ENCODE measurements at places on chromosomes 4 and X. TPM values are rescaled to one million over a fixed set of nuclear protein-coding genes. Genes with fewer than 3 reads are reported as not detected.

PDE5A gene
- total RNA-seq, result 58.0 TPM

- peak; percentile 39 for DNase-seq
Observed at GRCh38 chr4:7190691-7191545, 1.4 kb upstream of the SORCS2 start.

MAGEA4 gene
- total RNA-seq, result not detected

GRCh38 chr4:45716093-45716492, 407.8 kb downstream of the GABRG1 start:
- no peak for DNase-seq

- no peak for DNase-seq
Observed at GRCh38 chr4:126564283-126564854, 1068.4 kb upstream of the INTU start.

DNA sequence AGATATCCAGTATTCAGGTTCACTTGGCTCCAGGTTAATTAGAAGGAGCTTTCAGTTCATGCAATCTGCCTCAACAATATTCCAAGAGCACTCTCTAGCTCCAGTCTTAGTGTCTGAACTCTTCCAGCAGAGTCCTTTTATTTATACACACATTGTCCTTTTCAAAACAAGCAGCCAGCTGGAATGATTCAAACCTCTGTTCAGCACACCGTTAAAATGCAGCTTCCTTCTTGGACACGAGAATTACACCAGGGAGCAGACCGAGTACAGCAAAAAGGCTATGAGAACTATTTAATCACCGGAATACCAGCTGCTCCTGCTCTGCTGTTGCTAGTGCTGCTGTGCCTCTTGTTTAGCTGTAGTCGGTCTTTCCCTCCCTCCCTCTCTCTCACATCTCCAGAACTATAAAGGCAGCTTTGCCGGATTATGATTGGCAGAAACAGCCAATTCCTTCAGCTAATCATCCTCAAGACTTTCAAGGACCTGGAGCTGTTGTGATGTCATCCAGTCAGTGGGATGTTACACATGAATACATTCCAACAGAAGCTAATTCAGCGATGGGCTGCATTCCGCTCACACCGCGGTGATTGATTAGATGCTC, at the start of gene NDST4:
NDST4 (minus strand) TSS at position 115 of the 601 bp plus-strand sequence. CDS start 36,584 bp downstream, outside the sequence.
- no peak for DNase-seq

DNA sequence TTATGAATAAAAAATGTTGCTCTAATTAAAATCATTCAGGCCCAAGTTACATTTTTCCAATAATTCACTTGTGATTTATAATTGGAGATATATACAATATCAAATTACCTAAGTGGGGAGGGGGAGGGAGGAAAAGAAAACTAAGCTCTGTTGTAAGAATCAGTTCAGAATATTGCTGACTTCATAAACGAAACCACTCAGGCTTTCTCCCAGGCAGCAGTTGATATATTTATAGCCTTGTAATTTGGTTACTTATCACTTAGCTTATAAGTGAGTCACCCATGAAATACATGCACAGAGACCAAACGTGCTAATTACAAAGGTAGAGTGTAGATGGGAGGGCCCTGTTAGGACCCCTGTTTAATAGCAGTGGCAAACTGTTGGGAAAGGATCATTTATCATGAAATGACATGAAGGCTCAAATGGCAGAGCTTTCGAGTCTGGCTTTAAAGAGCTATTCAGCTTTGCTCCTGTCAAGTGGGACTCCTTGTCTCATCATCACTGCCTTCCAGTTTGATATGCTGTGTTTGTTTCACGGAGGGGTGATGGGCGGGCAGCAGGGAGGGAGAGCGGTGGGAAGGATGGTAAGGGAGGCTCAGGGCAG, 105.6 kb upstream of the PGRMC2 start:
- no peak for DNase-seq

CT45A3 gene
- 0.58 TPM for total RNA-seq

- DNase-seq, result no peak
Observed at GRCh38 chr4:150514709-150515108, 67.2 kb upstream of the MAB21L2 start.

GRCh38 chr4:67909905-67910584, 26.2 kb upstream of the TMPRSS11D start:
- no peak for DNase-seq

DNA sequence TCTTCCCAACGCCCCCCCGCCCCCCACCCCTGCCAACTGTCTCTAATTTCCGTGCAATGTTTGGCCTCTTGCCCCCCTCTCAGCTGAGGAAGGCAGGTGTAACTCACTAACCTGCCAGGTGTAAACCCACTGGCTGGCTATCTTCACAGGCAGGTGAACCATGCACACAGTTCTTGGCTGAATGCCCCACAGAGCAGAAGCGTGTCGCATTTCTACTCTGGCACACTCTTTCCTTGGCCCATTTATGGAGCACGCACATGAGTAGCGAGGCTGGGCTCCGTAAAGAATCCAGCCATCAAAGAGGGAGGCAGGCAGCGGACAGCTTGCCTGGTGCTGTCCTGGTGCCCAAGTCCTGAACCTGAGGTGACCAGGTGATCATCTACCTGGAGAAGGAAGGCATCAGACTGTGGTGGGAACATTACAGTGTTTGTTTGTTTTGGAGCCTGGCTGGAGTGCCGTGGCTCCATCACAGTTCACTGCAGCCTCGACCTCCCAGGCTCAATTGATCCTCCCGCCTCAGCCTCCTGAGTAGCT, 39.2 kb upstream of the CRMP1 start:
- DNase-seq, result no peak

GRCh38 chr4:106017975-106018374, 122.7 kb downstream of the NPNT start:
- no peak for DNase-seq

GRCh38 chrX:20527558-20528011, 260.9 kb upstream of the RPS6KA3 start:
- no peak for DNase-seq

PDCL2 gene
- total RNA-seq, result not detected

DNA sequence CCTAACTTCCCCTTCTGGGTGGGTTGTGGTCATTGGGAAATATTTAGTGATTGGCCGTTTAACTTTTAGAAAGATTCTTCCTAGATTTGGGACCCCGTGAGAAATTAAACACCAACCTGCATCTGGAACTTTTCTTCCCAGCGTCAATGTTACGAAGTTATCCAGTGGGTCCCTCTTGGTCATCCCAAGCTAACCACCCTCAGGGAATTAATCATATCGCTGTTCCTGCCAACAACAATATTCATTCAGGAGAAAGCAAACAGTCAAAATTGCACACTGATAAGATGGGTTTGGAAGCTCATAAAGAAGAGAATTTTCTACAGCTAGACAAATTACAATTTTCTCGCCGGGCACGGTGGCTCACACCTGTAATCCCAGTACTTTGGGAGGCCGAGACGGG, 121.2 kb upstream of the STX18 start:
- DNase-seq, result no peak

DNA sequence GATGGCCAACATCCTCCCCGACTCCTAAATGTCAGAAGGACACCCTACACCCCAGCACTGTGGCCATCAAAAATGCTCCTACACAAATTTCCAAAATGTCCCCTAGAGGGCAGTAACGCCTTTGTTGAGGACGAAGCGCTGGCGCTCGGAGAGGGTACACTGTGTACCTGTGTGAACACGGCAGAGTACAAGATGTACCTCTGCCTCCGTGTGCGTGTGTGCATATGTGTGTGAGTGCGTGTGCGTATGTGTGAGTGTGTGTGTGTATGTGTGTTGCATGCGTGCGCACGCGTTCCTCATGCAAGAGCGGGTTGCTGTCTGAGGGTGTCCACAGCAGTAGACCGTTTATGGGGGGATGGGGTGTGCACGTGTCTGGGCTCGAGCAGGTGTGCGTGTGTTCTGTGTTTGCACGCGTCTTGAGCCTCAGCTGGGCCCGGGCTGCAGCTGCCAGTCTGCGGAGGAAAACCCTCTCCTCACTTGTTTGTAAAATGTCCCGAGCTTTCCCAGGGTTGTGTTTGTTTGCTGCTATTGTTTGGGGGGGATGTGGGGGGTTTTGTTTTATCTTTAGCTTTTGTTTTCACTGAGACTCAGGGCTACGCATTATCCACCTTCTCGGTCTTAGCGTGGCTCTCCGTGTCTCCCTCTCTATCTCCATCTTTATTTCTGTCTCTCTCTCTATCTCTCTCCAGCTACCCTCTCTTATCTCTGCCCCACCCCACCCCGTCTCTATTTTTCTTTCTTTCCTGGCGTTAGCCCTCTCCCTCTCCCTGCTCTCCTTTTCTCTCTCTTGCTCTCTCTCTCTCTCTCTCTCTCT, 10.4 kb upstream of the TSPYL2 start:
- DNase-seq, result peak; percentile 80

MAGEC3 gene
- not detected for total RNA-seq

GRCh38 chr4:186634591-186635128, 79.3 kb upstream of the MTNR1A start:
- DNase-seq, result no peak

- no peak for DNase-seq
Observed at GRCh38 chrX:22021751-22022324, 10.3 kb upstream of the PHEX start.

DNA sequence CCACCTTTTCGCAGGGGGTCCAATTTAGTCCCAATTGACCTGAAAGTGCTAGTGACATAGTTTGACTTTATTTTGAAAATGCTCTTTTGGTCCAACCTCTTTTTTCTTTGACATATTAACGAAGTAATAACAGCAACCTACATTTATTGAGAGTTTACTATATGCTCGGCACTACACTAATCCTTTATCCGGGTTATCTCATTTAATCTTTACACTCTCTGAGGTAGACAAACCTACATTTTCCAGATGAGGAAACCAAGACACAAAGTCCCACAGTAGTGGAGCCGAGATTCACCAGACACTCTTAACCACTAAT, 307 bp upstream of the ATRX start:
- no peak for DNase-seq

DNA sequence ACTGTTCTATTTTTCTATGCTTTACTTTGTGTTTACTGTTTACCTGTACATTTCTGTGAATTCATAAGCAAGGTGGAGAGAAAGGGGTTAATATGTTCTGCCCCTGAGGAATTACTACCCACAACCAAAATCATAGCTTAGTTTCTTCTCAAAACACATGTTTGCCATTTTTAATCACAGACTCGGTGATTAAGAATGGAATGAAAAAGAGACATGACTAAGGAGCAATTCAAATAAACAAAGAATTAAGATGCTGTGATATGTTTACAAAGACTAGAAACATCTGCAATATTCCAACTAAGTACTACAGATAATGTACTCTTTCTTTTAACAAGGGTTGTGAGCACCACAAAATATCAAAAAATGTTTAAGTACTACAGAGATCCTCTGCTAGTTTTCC, 11.7 kb upstream of the FAT4 start:
- no peak for DNase-seq

- DNase-seq, result no peak
Observed at GRCh38 chr4:86132468-86132867, 227.4 kb downstream of the MAPK10 start.

DNA sequence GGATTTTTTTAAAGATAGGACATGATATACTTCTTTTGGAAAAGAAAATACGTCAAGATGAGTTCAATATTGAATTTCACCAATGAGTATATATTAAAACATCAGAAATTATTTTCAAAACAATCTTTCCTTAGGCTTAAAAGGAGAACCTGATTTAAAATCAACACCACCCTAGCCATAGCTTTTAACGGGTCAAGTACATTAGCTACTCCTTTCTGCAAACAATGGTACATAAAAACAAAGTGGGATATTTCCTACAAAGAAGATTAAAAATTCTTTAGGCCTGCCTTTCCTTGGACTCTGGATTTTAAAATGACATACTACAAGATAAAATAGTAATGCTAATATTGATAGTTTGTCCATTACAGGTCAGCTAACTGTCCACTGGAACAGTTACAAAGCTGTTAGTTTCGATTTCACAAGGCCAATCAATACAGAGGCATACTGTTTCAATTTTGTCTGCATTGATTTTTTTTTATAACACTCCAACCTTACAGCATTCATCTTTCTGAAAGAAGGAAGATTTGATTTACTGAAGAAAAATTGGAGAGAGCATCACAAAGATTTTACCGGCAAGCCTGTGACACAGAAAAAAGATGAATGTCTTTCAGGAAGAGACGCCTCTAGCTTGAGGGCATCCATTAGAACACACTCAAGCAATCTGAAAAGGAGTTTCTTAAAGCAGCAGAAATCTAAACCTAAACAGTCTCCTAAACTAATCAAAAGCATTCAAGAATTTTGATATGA, 97.2 kb downstream of the MAB21L2 start:
- no peak for DNase-seq

DNA sequence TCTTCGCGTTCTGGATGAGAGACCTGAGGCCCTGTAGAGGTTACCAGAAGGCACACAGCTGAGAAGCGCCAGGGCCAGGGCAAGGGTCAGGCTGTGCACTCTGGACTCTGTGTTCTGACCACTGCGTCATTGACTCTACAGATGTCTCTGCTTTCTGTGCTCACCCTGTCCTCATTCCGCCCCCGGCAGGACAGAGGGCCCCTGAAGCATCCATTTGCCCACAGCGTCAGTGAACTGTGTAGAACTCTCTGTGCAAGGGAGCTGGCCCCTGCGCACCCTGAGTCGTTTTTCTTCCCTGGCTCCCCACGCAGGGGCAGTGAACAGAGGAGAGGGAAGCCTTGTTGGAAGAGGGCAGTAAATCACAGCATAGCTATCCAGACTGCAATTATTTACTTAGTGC, 6.1 kb upstream of the WAS start:
- DNase-seq, result no peak

SMARCA1 gene
- 26.9 TPM for total RNA-seq

TEX13D gene
- total RNA-seq, result not detected

HGFAC gene
- 1.2 TPM for total RNA-seq

ADAM29 gene
- not detected for total RNA-seq

PRPS2 gene
- 25.5 TPM for total RNA-seq

Data from upper lobe of right lung (tissue), 1 donor.